ENCODE measurements at places on chromosomes 4 and X.

- no peak for DNase-seq
These were observed 100.0 kb downstream of the ADAMTS3 start for GRCh38 chr4:72468904-72469502.

DNA sequence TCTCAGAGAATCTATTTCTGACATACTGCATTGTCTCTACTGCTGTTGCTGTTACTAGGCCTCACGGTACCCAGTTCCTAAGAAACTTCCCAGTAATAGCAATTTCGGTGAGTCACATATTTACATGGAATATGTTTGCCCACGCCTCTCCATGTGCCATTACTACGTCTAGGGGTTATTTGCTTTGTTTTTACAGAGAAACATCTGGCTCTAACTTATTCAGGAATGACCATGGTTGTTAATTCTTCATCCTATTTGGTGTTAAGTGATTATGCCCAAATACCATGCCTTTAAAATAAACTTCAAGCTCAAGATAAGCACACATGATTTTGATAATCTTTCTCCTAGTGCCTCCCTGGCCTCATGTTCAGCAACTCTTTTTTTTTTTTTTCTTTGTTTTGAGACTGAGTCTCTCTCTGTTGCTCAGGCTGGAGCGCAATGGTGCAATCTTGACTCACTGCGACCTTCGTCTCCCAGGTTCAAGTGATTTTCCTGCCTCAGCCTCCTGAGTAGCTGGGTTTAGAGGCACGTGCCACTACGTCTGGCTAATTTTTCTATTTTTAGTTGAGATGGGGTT is 101.0 kb upstream of the HS3ST1 start:
- no peak for DNase-seq

GRCh38 chr4:110634350-110635162 is 11.7 kb upstream of the PITX2 start:
- no peak for DNase-seq

DNA sequence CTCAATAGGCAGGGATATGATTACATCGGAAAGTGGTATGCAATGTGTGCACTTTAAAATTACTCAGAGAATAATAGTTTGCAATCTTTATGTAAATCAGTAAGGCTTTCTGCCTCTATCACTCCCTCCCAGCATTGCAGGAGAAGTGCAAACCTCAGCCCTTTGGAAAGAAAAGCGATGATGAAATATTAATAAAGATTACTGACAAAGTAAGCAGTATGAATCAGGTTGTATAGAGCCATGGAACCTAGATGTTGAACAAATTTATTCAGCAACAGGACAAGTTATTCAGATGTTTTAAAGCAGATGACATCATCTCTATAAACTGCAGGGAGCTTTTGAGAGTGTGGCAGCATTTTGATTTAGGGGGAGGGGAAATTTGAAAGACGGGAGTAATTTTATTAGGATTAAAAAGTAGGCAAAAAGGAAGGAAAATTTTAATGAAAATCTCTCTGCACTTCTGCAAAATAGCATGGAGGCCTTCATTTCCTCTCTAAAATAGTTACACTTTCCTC is 631.7 kb upstream of the GRIA3 start:
- no peak for DNase-seq

GRCh38 chrX:7253565-7253964 is 105.6 kb upstream of the PUDP start:
- DNase-seq = no peak

GRCh38 chr4:183700407-183700806 is 41.3 kb downstream of the TRAPPC11 start:
- DNase-seq = no peak

- DNase-seq = no peak
These were observed 1.0 kb downstream of the AGA start for GRCh38 chr4:177441061-177441802.

- peak; percentile 64 for DNase-seq
These were observed 5.5 kb upstream of the ATP2B3 start for GRCh38 chrX:153511784-153512500.

- no peak for DNase-seq
These were observed 385.6 kb upstream of the ADGRL3 start for GRCh38 chr4:60814549-60814948.

DNA sequence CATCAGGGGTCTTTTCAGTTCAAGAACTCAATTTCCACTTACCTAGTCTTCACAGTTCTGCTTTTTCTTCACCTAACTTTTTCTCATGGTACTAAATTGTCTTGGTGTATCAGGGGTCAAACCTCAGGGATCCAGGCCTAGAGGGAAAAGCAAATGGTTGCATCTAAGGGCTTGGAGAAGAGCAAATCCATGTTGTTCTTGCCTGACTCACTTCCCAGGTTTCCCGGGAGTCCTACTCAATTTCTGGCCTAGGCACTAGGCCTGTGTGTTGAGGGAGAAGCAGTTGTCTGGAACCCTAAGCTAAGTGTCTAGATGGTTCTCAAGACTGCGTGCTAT is 191.9 kb upstream of the STK26 start:
- DNase-seq = no peak

DNA sequence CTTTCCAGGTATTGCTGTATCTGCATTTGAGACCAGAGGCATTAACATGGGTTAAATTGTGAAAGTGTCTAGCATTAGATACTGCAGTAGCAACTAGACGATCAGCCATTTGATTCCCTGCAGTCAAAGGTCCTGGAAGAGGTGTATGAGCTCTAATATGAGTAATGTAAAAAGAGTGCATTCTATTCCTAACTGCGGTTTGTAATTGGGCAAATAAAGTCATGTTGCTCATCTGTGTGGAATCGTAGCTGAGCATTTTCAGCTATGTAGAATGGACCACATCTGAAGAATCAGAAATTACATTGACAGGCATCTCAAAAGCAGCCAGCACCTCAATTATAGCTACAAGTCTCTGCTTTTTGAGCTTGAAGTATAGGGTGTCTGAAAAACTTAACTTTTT is 157.6 kb downstream of the ZNF518B start:
- DNase-seq = no peak

GRCh38 chr4:17557880-17558279 is 19.1 kb upstream of the LAP3 start:
- DNase-seq = no peak

DNA sequence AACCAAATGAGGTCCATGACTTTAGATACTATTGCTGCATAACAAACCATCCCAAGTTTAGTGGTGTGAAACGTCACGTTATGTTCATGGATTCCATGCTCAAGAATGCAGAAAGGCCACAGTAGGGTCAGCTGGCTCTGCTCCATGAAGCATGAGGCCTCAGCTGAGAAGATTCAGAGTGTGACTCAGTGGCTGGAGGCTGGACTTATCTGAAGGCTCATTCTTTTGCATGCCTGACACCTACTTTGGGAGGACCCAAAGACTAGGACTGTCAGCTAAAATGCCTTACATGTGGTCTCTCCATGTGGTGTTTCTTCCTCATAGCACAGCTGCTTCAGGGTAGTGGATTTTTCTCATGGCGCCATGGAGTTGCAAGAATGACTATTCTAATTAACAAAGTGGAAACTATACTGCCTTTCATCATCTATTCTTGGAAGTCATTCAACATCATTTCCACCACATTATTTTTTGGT is 11.5 kb upstream of the CCDC149 start:
- no peak for DNase-seq

DNA sequence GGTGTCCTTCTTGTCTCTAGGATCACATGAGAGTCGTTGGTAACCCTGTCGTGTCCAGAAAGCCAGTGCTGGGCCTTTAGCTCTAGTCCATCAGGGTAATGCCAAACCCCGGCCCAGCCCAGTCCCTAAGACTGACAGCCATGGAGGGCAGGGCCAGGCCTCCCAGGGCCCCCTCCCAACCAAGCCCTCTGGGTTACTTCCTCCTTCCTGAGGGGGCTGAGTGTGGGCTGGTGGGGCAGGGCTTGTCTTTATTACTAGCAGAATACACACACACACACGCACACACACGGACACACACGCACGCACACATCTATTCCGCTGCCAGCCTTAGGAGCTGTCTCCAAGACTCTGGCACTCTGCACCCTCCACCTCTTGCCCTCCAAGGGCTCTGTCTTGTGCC is 35.6 kb upstream of the CDKN2AIP start:
- DNase-seq = no peak

DNA sequence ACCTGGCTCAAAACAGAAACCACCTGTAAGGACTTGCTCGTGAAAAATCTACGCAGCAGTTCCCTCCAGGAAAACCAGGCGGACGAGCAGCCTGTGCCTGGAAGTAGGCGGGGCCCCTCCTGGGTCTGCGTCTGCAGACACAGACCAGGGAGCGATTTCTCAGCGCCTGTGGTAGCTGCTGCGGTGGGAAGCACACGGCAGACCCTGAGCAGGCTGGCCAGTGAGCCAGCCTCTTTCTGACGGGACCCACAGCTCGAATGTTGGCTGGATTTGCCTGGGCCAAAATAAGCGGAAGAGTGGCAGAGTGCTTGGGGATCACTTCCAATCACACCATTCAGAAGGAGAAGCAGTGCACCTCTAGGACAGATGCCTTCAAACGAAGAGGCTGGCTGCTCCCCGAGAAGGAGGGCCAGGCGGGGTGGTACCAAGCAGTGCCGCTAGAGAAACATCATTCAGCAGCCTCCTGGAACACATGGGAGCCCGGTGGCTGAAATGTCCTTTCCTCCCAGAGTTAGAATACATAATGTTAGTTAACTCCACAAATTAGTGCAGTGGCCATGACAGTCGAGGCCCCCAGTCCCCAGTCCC is 85.9 kb downstream of the GATB start:
- peak; percentile 0 for DNase-seq

GRCh38 chr4:110041735-110042134 is 129.1 kb downstream of the EGF start:
- DNase-seq = no peak

GRCh38 chr4:1013225-1014073 is 2.0 kb downstream of the FGFRL1 start:
- DNase-seq = no peak

- DNase-seq = no peak
These were observed 175.1 kb upstream of the GRID2 start for GRCh38 chr4:92128676-92129075.

DNA sequence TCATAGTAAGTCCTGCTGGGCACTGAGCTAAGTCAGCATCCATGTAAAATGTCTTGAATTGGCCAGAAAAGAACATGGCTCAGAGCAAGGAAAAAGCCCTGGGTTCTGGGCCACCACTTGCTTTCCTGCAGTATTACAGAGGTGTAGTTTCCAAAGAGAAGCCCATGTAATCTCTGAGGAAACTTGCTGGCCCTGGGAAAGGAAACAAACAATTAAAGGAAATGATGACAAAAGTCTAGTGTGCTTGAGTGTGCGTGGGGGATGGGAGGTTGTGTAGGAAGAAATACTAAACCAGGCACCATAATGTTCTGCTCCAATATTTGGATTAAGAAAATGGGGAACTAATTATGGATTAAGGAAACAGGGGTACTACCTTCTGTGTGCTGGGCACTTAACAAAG is 39.5 kb upstream of the SMIM10L2A start:
- no peak for DNase-seq

DNA sequence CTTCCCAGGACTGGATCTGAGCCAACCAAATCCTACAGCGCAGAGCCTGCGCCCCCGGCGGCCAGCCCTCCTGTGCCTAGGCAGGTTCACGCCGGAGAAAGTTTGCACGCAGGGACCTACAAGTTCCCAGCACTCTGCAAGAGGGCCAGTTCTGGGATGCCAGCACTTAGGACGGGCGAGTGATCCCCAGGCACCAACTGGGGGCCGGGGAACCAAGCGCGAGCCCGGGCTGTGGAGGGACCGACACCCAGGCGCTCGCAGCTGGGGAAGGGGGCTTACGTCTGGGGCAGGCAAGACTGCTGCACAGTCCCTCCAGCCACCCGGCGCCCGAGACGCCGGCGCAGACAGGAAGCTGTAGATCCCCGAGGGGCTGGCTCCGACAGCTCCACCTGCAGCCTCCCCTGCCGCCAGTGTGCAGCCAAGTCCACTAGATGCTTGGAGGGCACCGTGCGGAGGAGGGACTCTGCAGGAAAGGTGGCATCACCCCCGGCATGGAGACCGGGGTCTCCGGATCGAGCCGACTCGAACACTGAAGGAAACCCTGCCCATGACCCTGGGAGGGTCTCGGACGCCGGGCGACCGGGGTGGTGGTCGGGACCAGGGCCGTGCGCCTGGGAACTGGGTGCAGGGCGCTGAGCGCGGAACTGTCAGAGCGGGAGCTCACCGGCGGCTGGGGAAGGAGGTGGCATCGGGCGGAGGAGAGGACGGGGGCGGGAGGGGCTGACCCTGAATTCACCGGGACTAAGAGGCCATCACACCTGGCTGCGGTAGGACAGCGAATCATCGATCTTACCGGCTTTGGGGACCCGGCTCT is 566 bp downstream of the CORIN start:
- DNase-seq = peak; percentile 22

- DNase-seq = no peak
These were observed 302.7 kb downstream of the KCTD8 start for GRCh38 chr4:44145868-44146267.

- DNase-seq = no peak
These were observed 57.3 kb upstream of the BCOR start for GRCh38 chrX:40154853-40155588.

- DNase-seq = no peak
These were observed 2.8 kb downstream of the CCNG2 start for GRCh38 chr4:77159806-77160205.

DNA sequence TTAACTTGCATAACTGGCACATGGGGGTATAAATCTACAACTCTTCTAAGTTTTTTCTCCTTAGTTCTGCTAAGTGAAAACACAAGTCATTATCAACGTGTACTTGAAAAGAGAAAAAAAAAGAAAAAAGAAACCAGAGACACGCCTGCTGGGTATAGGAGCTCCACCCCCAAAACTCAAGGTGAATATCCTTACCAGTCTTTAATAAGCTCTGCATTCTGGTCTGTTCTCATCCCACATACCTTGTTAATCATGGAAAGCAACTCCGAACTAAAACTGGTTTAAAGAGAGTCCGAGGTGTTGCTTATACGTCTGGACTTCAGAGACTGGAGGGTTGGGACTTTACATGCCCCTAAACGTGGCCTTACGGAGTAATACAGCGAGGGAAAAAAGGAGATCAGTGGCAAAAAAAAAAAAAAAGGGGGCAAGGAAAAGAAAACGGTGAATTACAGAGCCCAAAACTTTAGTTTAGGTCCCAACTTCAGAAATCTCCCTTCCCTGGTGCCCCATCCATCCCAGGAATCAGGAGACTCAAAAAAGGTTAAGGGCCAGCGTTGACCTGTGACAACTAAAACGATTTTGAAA is 1.0 kb downstream of the PGRMC2 start:
- DNase-seq = no peak

DNA sequence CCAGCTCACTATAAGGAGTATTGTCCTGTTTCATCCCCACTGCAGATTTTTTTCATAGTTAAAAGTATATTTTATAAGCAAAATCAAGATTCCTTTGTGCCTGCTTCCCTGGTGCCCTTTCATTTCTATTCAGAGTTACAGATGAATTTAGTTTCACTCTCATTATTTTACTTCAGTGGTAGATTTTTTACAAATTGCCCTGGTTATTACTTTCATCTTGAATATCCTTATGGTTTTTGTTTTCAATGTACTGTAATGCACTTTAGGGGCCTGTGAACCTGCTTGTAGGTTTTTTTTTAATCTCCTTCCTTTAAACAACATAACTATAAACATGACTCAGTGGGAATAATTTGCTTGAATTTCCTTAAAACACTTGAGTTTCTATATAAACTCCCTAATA is 126.8 kb downstream of the GPR143 start:
- no peak for DNase-seq

- DNase-seq = no peak
These were observed 15.3 kb upstream of the ZBTB33 start for GRCh38 chrX:120235284-120235683.

GRCh38 chrX:143298663-143299241 is 218.5 kb downstream of the SPANXN3 start:
- no peak for DNase-seq

- DNase-seq = no peak
These were observed 66.0 kb upstream of the STOX2 start for GRCh38 chr4:183838987-183839712.

- no peak for DNase-seq
These were observed 164.7 kb downstream of the CHIC2 start for GRCh38 chr4:53899586-53900270.
